ENCODE measurements at places on chromosomes 4 and X. TPM values are rescaled to one million over a fixed set of nuclear protein-coding genes. Genes with fewer than 3 reads are reported as not detected.

DNA sequence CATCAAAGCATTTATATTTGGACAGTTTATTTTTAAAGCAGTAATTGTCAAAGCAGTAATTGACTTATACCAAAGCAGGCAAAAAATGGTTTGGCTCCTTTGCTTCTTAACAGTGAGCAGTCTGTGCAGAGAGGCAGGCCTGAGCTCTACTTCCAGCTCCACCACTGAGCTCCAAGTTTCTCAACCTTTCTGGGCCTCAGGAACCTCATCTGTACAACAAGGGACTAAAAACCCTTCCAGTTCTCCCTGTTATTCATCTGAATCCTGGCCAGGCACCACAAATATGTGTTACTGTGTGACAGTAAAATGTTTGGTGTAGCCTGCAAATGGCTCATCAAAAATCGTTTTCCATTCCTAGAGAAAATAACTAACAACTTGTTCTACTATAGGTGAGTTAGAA lies 88.7 kb upstream of the TTC29 start:
- ATAC-seq: no peak
- no peaks in the 10 kb centered on the region for H3K36me3 ChIP-seq
- no peak overlapping the region for H3K4me3 ChIP-seq

DNA sequence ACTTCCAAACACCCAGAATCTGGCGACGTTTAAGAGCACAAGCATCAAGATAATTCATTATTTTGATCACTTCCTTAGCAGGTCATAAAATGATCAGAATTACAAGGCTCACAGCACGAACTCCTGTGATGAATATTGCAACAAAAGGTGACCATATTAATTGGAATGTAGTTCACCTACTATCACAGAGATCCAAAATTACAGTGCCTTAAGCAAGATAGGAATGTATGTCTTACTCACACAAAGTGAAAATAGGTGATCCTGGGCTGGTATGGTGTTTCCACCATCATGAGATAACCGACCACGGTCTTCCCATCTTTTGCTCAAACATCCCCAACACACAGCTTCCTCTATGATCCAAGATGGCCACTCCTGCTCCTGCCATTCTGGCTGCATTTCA lies 131.2 kb downstream of the SCFD2 start:
- no peak overlapping the region for H3K4me3 ChIP-seq
- no peaks in the 10 kb centered on the region for H3K4me1 ChIP-seq
- H3K27ac ChIP-seq: no peak overlapping the region
- no peaks in the 10 kb centered on the region for H3K27me3 ChIP-seq
- H3K36me3 ChIP-seq: no peaks in the 10 kb centered on the region

DNA sequence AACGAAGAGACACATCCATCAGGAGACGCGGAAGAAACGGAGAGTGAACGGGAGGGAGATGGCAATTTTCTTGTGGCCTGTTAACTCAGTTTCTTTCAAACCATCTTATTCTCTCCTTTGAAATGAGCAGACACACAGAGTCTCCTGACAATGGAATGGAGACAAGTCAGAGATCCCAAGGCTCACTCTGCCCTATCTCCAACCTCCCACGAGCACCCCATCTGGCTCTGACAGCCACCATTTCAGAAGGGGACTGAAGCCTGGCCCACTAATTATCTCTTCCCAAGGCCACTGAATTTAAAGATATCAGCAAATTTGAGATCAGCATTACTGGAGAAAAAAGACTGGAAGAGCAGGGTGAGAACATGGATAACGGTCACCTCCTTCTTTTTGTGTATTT lies 215.6 kb downstream of the DHX15 start:
- no peaks in the 10 kb centered on the region for H3K36me3 ChIP-seq
- H3K4me1 ChIP-seq: no peaks in the 10 kb centered on the region
- peaks cover 13% of the 10 kb centered on the region for H3K27me3 ChIP-seq
- no peak overlapping the region for H3K27ac ChIP-seq
- no peak for ATAC-seq
- H3K4me3 ChIP-seq: no peak overlapping the region

DNA sequence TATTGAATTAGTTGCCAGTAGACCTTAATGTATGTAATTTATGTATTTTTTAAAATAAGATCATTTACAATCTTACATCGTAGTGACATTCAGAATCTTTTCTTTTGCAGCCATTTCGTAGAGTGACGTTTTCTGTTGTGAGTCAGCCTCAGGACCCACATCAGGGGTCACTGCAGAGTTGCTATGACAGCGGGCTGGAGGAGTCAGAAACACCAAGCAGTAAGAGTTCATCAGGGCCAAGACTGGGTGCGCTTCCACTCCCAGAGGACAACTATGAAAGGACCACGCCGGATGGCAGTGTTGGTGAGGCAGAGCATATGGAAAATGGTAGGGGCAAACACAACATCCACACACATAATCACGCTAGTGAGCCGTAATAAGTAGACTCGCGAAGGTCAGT lies 199.9 kb downstream of the PCDH7 start:
- ATAC-seq: no peak
- no peaks in the 10 kb centered on the region for H3K36me3 ChIP-seq
- no peak overlapping the region for H3K27ac ChIP-seq
- H3K4me3 ChIP-seq: no peak overlapping the region
- no peaks in the 10 kb centered on the region for H3K27me3 ChIP-seq

DNA sequence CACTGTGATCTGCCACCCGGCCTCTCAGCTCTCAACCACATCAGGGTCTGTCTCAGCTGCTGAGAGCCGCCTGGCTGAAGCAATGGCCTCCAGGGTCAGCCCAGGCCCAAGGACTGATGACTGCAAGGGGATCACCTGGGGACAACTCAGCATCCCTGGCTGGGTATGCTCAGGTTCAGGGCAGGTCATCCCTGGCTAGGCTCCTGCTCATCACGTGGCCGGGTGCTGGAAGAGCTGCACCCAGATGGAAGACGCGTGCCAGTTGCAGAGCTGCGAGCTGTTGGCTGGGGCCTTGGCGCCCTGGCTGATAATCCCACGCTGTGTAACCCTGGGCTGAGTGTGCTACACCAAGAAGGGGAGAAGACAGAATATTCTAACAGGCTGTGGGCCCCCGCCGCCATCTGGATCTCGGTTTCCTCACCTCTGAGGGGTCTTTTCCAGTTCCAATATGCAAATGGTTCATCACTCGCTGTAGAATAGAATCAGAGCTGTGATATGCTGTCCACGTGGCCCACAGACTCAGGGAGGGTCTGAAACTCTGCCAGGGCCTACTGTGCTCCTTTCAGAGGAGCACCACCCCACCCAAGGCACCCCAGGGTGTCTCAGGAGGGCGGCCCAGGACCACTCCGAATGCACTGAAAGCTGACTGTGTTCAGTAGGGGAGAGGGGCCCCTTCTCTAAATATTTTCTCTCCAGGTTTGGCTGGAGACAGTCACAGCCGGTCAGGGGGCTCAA lies 338.8 kb downstream of the BCOR start:
- H3K4me1 ChIP-seq: no peaks in the 10 kb centered on the region
- no peak overlapping the region for H3K27ac ChIP-seq
- H3K36me3 ChIP-seq: no peaks in the 10 kb centered on the region
- ATAC-seq: no peak
- H3K27me3 ChIP-seq: no peaks in the 10 kb centered on the region

DNA sequence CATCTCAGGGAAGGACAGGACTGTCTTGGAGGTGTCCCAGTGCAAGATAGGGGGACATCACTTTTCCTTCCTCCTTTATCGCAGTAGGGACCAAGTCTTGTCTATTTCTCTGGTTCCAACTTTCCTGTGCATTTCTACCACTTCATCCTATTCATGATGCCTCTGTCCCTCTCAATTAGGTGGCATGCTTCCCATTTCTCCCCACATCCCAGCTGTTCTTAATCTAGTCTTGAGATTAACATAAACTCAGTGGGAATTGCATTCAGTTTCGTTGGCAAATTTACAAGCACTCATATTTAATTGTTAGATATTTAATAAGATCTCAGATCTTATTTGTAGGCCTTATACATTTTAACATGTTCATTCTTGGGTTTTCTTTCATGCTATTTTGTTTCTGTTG lies 15.7 kb upstream of the ODAM start:
- no peak for ATAC-seq
- H3K27me3 ChIP-seq: no peaks in the 10 kb centered on the region
- H3K27ac ChIP-seq: no peak overlapping the region
- H3K4me3 ChIP-seq: no peak overlapping the region
- H3K36me3 ChIP-seq: no peaks in the 10 kb centered on the region

DNA sequence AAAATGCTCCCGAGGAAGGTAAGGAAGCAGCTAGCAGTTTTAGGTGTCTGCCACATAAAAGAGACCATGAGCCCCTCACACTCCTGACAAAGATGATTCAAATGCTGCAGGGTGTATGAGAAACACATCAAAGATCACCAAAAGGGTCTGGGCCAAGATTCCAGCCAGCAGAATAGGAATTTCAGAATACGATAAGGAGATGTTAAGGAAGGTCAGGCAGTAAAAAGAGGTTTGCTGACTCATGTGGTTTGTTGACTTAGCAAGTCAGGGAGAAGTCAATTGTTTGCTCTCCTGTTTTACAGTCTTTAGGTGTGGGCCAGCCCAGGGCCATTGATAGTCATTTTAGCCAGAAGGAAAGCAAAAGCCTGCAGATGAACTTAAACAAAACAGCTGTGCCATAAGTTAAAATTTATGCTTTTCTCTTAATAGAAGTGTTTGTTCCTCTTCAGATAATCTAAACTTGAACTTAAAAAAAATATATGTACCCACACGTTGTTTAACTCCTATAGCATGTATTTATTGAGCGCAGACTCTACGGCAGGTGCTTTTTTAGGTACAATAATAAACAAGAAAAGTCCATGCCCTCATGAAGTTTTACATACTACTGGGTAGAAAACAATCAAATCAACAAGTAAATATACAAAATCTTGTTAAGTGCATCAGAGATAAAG lies 115.6 kb downstream of the CAMK2D start:
- H3K27ac ChIP-seq: no peak overlapping the region
- H3K4me3 ChIP-seq: no peak overlapping the region
- H3K4me1 ChIP-seq: peaks cover 18% of the 10 kb centered on the region
- peaks cover 47% of the 10 kb centered on the region for H3K36me3 ChIP-seq
- no peak for ATAC-seq
- H3K27me3 ChIP-seq: no peaks in the 10 kb centered on the region

DNA sequence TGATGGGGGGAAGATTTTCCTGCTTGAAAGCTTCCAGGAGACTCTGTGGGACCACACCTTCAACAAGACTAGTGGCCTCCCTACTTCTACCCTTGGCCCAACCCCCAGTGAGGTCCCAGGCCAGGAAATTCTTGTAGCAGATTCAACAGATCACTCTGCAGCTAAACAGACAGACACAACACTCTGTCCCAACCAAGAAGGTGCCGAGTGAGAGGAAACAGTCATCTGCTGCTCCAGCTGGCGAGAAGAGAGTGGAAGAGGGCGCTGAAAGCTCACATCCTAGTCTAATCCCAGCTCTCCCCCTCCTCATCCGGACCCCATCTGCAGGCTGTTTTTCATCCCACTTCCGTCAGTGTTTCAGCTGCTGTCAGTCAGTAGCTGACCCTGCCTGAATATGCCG lies 63.4 kb downstream of the CHRDL1 start:
- H3K4me3 ChIP-seq: no peak overlapping the region
- H3K27ac ChIP-seq: no peak overlapping the region
- H3K36me3 ChIP-seq: no peaks in the 10 kb centered on the region
- H3K4me1 ChIP-seq: no peaks in the 10 kb centered on the region
- no peak for ATAC-seq

DNA sequence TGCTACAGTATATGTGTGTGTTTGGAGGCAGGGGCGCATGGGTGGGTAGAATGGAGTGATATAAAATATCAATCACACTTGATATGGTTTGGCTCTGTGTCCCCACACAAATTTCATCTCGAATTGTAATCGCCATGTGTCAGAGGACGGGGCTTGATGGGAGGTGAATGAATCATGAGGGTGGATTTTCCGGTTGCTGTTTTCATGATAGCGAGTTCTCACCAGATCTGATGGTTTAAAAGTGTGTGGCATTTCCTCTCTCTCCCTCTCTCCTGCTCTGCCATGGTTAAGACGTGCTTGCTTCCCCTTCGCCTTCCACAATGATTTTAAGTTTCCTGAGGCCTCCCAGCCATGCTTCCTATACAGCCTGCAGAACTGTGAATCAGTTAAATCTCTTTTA lies 14.8 kb downstream of the SOWAHB start:
- peaks cover 8% of the 10 kb centered on the region for H3K27me3 ChIP-seq
- H3K36me3 ChIP-seq: no peaks in the 10 kb centered on the region
- ATAC-seq: no peak
- H3K4me3 ChIP-seq: no peak overlapping the region

GRCh38 chrX:115504167-115504566 lies 56.8 kb upstream of the PLS3 start:
- H3K4me3 ChIP-seq: no peak overlapping the region
- H3K27me3 ChIP-seq: no peaks in the 10 kb centered on the region
- ATAC-seq: no peak
- no peaks in the 10 kb centered on the region for H3K36me3 ChIP-seq
- no peak overlapping the region for H3K27ac ChIP-seq

- peaks cover 11% of the 10 kb centered on the region for H3K27me3 ChIP-seq
- no peaks in the 10 kb centered on the region for H3K36me3 ChIP-seq
- ATAC-seq: peak; percentile 67
These were observed 84.3 kb downstream of the FHDC1 start for GRCh38 chr4:153020457-153020856.

DNA sequence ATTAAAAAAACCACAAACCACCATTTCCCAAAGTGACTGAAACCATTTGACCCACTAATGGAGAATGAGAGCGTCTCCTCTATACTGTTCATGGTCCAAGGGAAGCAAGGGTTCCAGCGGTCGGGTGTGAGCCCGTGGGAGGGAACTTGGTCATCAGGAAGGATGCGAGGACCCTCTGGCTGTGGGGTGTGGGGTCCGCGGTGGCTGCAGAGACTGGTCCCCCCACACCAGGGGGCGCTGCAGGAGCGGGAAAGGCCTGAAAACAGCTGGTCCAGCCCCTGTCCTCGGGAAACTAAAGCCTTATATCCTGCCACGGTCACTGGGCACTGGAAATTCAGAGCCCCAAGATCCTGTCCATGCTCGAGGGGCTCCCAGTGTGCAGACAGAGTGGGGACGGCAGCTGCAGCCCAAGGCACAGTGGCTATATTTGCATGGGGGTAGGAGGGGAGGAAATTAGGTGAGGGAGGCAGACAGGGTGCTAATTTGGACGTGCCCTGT lies 4.3 kb downstream of the BLOC1S4 start:
- H3K4me1 ChIP-seq: peaks cover 12% of the 10 kb centered on the region
- H3K27ac ChIP-seq: peak overlapping the region; percentile 59
- ATAC-seq: peak; percentile 54
- H3K27me3 ChIP-seq: no peaks in the 10 kb centered on the region
- H3K4me3 ChIP-seq: peak overlapping the region; percentile 45
- peaks cover 22% of the 10 kb centered on the region for H3K36me3 ChIP-seq

The MAML3 gene
- total RNA-seq: 1.3 TPM

The SLITRK2 gene
- total RNA-seq: not detected

The LGI2 gene
- total RNA-seq: not detected

The CENPE gene
- total RNA-seq: 50.2 TPM

The GPRASP3 gene
- 2.6 TPM for total RNA-seq
